Esophagus squamous epithelium (tissue), 5 donors: ENCODE measurements at places on chromosomes 5 and 9.

DNA sequence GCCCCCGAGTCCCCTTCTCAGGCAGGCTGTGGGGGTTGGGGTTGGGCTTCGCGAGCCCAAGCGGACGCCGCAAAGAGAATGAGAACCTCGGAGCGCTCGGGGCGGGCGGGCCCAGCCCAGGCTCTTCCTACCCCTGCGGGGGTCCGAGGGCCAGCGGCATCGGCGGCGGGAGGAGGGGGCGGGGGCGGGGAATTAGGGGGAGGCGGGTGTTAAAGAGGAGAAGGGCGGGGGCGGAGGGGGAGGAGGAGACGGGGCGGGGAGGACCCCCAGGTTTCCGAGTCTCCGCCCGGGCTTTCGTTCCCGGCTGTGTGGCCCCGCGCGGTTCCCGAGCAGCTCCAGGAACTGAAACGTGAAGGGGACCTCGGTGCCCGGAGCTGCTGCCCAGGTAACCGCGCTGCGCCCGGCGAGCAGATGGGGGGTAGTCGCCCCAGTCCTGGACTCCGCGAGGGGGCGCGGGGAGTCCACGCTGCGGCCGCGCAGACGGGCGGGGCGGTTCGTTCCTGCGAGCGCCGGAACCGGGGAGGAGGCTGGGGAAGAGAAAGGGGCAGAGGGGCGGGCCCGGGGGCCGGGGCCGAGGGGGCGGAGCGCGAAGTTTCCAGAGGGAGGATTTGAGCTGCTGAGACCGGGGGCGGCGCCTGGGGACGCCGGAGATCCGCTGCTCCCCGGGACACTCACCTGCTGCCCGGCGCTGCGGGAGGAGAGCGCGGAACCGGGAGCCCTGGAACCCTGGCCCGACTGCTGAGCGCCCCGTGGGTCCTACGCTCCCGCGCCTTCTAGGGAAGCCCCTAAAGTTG, 38.4 kb upstream of the PLEKHG4B start:
- DNase-seq: no peak

- DNase-seq: no peak
These were observed 23.0 kb downstream of the INIP start for GRCh38 chr9:112694706-112695555.

DNA sequence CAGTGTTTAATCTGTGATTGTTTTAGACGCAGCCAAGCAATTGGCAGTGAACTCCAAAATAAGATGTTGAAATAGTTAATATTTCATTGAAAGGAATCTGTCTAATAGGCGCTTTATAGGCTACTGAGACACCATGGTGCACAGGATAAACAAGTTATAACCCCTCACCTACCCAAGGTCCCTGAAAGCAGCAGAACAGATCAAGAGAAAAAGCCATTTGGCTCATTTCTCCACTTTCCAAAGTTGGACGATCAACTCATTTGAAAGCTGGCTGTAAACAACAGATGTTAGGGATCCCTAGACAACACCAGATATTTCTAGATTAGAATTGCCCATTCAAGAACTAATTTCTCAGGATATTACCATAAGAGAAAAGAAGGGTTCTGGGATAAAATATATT, 4.9 kb downstream of the PUM3 start:
- no peak for DNase-seq

- no peak for DNase-seq
These were observed 35.6 kb downstream of the MEF2C start for GRCh38 chr5:88847420-88847819.

DNA sequence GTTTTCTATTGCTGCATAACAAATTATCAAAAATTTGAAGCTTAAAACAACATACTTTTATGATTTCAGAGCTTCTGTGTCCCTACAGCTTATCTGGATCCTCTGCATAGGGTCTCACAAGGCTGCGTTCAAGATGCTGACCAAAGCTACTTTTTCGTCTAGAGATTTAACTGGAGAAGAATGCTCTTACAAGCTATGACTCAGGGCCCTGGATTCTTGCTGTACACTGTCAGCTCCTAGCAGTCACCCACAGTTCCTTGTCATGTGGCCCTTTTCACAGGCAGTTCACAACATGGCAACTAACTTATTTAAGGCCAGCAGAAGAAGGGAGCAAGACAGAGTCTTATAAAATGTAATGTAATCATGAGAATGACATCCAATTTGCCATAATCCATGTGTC, 70.8 kb upstream of the FAM174A start:
- DNase-seq: no peak

- no peak for DNase-seq
These were observed 230.9 kb downstream of the PIK3R1 start for GRCh38 chr5:68446487-68446894.

GRCh38 chr5:131610198-131611063, 24.6 kb downstream of the RAPGEF6 start:
- DNase-seq: no peak

DNA sequence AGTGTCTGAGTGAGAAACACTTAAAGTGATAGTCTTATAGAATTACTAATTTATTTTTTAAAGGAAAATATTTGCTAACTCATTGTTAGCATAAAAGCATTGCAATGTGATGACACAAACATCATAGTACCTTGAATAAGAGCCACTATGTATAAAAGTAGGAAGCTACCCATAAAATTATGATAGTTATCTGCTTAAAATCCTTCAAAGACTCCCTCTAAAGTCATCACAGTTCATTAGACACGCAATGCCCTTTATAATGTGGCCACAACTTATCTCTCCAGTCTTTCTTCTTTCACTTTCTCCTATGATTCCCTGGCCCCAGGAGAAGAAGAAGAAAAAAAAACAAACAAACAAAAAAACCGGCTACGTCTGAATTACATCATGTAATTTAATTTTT, 1144.0 kb upstream of the NUDT12 start:
- DNase-seq: no peak

DNA sequence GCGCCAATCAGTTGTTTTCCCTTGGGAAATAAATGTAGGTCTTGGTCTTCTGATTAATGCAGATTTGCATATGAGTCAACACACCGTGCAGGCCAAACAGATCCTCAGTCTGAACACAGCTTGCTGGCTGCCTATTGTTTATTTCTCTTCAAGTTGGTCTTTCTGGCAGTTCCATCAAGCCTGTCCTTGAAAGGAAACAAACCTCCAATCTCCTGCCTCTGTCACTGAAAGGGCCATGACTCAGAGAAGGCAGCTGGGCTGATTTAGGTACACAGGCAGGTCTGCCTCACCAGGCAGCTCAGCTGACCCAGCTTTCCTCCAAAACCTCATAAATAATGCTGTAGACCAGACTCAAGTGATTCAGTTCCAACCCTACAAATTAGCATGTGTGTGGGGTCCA, 175.9 kb downstream of the MAN2A1 start:
- no peak for DNase-seq

DNA sequence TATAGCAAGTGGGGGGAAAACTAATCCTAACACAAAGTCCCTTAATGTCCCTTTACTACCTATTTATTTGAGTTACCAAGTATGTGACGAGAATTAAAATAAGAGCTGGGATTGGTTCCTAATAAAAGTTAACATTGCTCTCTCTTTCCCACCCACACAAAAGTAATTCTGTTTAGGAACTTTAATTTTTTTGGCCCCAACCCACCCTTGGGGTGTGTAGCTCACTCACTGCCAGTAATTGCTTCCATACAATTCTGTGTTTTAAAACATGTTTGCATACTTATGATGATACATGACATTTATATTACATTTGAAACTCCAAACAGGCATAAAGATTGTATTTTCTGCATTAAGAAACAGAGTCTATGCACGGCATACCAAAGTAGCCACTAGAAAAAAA, 106.5 kb downstream of the BNC2 start:
- DNase-seq: no peak

GRCh38 chr9:101689039-101689438, 49.4 kb downstream of the GRIN3A start:
- no peak for DNase-seq

GRCh38 chr9:37290940-37291485, 131.5 kb upstream of the GRHPR start:
- DNase-seq: no peak

DNA sequence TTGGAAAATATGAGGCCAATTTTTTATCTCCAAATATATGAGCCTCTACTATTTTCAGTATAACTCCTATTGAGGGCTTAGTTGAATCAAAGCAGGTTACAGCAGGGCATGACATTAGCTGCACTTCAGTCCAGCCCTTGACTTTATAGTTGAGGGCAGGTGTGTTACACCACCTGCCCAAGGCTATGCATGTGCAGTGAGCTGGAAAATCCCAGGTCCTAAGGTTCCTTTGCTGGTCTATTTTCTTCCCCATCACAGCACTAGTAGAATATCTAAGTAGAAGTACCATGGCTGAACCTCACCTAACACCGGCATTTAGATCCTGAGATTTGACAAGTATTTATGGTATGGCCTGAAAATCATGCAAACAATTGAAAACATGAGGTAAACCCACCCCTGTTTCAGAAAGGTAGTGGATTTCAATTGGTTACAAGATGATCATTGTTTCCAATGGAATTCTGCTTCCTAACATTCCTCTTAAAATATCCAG, 201.1 kb downstream of the SEMA5A start:
- DNase-seq: no peak

- DNase-seq: no peak
These were observed 11.4 kb downstream of the ACTL7B start for GRCh38 chr9:108844391-108844790.

- no peak for DNase-seq
These were observed 362.9 kb downstream of the CCDC171 start for GRCh38 chr9:15915711-15916110.

DNA sequence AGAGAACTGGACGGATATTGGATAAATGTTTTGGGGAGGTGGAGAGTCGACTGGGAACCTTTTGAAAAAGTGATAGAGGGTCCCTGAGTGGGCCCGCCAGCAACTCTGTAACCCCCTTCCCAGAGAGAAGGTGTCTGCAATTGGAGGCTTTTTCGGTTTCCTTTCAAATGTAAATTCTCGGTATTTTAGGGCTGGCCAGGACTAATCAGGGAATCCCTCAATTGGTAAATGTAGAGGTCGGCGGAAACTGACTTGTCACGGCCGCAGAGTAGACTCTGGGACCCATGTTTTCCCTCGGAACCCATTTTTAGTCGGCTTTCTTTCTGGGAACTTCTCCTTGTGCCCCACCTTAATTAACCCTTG, 524 bp downstream of the CCNB1 start:
- DNase-seq: no peak

- DNase-seq: no peak
These were observed 8.0 kb downstream of the DIPK1B start for GRCh38 chr9:136720251-136720897.

DNA sequence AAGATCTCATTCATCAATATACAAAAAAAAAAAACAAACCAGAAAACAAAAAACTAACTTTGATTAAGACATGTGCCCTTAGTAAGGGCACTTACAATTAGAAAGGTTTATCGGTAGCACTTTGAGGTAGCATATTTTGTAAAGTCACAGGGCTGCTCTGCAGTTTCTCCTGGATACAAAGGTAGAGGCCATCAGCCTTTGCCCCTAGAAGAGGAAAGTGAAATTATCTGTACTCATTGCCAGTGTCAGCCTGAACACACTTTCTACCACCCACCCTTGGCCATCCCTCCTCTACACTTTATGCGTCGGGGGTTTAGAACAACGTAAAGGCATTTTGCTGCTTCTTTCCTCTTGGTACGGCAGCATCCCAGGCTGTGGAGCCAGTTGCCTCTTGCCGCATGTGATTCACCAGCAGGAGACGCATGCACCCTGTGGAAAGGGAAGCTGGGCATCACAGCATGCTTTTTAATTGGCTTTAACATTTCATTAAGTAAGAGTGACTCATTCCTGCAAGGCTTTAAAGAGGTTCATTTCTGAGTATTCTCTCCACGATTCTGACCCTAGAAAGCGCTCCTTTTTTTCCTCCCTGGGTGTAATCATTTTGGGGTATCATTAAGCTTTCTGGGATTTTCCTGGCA, 84.6 kb downstream of the CEMIP2 start:
- no peak for DNase-seq

DNA sequence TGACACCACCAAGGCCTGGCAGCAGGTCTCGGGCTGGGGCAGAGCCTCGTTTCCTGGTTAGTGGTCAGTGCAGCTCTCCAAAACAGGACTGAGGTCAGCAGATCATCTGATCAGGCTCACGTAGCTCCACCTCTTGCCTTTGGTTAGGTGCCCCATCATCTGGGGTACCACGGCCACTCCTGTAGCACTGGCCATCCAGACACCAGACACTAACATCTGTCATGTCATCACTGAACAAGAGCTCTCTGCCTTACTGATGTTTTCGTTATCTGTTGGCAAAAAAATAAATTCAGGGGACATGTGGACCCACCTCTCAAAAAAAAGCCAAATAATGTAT, 29.9 kb upstream of the MED10 start:
- DNase-seq: no peak

GRCh38 chr5:16477541-16477940, 11.9 kb upstream of the ZNF622 start:
- DNase-seq: no peak

GRCh38 chr5:88555674-88556073, 287.0 kb upstream of the TMEM161B start:
- DNase-seq: no peak

GRCh38 chr5:119400245-119400644, 44.4 kb downstream of the TNFAIP8 start:
- no peak for DNase-seq

DNA sequence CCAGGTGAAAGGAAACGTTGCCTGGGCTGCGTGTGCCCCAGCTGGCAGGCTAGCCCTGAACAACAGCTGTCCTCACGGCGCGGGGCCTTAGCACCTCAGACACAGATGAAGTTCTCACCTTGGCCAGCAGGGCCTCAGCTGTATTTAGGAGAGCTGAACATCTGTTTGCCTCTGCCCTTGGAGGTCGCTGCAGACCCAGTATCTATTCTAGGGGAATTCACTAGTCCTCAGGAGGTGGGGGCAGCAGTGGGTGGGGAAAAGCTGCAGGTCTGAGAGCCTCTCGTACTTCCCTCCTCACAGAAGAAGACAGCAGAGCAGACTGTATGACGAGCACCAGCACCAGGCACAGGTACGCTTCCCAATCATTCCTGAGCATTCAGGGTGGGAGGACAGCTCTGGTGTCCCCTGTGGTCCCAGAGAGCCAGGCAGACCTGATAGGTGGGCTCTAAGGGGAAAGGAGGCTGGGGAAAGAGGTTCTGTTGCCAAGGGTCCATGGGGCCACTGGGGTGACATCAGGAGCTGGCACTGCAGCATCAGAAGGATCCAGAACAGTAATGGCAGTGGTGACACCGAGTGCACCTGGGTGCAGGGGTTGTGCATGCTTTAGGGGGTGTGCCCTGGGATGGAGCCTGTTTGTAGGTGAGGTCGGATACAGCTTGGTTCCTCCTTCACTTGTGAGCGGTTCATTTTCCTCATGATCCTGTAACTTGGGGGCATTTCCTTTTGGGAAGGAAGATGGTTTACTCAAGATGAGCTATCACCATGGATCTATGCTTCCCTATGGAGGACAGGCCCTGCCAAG, 13.8 kb downstream of the CD74 start:
- no peak for DNase-seq
